Naive thymus-derived CD8-positive, alpha-beta T cell (primary cell): ENCODE measurements at places on chromosomes 11 and 22. TPM values are rescaled to one million over a fixed set of nuclear protein-coding genes. Genes with fewer than 3 reads are reported as not detected.

GRCh38 chr11:109819410-109819809, 273.8 kb upstream of the ZC3H12C start:
- H3K27ac ChIP-seq: no peak overlapping the region
- H3K36me3 ChIP-seq: no peaks in the 10 kb centered on the region
- H3K4me1 ChIP-seq: peaks cover 6% of the 10 kb centered on the region
- H3K4me3 ChIP-seq: no peak overlapping the region

DNA sequence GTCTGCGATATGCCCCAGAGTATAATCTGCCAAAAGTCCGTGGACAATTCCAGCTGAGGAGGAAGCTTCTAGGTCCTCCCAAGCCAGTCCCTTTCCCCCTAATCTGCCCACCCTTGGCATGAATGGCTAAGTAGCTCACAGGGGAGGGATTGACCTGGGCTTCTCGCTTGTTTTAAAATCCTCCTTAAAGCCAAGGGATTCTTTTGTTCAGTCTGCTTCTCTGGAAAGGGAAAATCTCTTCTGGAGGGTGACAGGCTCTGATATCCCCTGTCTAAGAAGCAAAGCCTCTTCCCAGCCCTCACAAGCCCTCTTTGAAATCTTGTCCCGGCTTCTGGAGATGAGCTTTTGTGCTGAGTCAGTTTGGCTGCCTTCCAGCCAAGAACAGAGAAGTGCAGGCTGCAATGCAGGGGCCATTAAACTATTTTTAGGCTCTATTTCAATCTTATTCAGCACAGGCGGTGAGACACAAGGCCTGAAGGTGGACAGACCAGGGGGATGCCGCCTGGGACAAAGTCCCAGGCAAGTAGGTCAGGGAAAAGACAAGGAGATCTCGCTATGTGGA, 23.9 kb downstream of the NEFH start:
- no peaks in the 10 kb centered on the region for H3K27me3 ChIP-seq
- no peak overlapping the region for H3K27ac ChIP-seq
- peaks cover 8% of the 10 kb centered on the region for H3K36me3 ChIP-seq
- DNase-seq: no peak
- H3K4me1 ChIP-seq: no peaks in the 10 kb centered on the region

DNA sequence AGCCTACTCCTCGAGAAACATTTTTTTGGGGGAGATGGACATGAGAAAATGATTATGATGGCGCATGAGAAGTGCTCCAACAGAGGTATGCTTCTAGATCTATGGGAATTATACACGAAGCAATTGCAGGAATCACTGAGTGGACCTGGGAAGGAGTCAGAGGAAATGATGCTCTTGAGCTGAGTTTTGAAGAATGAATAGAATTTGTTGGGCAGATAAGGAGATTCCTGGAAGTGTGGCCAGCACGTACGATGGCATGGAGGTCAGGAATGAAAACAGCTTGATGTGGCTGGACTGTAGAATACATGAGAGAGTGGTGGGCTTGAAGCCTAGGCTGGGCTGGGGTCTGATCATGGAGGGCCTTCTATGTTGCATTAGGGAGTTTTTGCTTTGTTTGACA, 31.7 kb downstream of the ADAMTS15 start:
- H3K36me3 ChIP-seq: no peaks in the 10 kb centered on the region
- H3K4me3 ChIP-seq: no peak overlapping the region
- H3K4me1 ChIP-seq: no peaks in the 10 kb centered on the region
- no peaks in the 10 kb centered on the region for H3K27me3 ChIP-seq
- H3K27ac ChIP-seq: no peak overlapping the region

DNA sequence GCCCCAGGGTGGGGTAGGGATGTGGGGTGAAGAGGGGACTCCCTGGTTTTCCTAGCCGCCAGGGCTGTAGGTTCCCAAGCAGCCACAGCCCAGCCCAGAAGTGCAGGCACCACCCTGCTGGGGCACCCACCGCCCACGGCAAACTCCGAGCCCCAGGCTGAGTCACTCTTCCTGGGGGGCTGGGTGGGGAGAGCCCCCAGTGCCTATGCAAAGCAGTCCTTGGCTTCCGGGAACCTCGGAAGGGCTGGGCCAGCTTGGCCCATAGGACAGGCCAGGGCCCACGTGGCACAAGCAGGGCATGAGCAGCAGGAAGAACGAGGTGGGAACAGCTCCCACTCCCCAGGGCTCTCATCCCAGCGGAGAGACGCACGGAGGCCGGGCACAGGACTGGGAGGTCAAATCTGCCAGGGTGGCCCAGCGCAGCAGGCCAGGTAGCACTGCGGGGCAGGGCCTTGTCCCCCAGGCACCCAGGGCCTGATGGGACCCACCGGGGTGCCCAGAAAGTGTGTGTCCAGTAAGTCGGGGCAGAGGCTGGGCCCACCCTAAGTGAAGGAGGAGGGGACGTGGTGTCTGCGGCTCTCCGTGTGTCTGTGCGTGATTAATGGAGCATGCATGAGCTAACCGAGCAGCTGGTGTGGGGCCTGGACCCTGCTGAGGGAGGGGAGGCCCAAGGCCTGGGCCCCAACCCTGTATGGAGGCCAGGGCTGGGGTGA, 4.6 kb upstream of the IL17REL start:
- H3K4me1 ChIP-seq: peaks cover 13% of the 10 kb centered on the region
- peaks cover under 1% of the 10 kb centered on the region for H3K27me3 ChIP-seq
- H3K4me3 ChIP-seq: peak overlapping the region; percentile 26
- no peaks in the 10 kb centered on the region for H3K36me3 ChIP-seq
- no peak for DNase-seq

GRCh38 chr22:22692707-22693530, 48.5 kb downstream of the GGTLC2 start:
- no peak overlapping the region for H3K27ac ChIP-seq
- no peaks in the 10 kb centered on the region for H3K36me3 ChIP-seq
- H3K4me1 ChIP-seq: peaks cover 2% of the 10 kb centered on the region
- H3K27me3 ChIP-seq: peaks cover 2% of the 10 kb centered on the region

The MPST gene
- polyA plus RNA-seq: 9.7 TPM

- peaks cover 30% of the 10 kb centered on the region for H3K4me1 ChIP-seq
- no peaks in the 10 kb centered on the region for H3K36me3 ChIP-seq
- H3K27me3 ChIP-seq: no peaks in the 10 kb centered on the region
- peak overlapping the region; percentile 48 for H3K27ac ChIP-seq
- peak overlapping the region; percentile 23 for H3K4me3 ChIP-seq
- no peak for DNase-seq
These were observed 12.9 kb downstream of the STARD10 start for GRCh38 chr11:72781063-72781312.

GRCh38 chr11:122807731-122808477, 30.4 kb upstream of the CRTAM start:
- no peak overlapping the region for H3K4me3 ChIP-seq
- no peak for DNase-seq
- no peaks in the 10 kb centered on the region for H3K27me3 ChIP-seq
- peaks cover 76% of the 10 kb centered on the region for H3K4me1 ChIP-seq
- peaks cover 60% of the 10 kb centered on the region for H3K36me3 ChIP-seq

The TMEM191C gene
- 1.0 TPM for polyA plus RNA-seq

The INTS4 gene
- 36.1 TPM for polyA plus RNA-seq

The SYT7 gene
- not detected for polyA plus RNA-seq

The MN1 gene
- 0.10 TPM for polyA plus RNA-seq

The ISX gene
- polyA plus RNA-seq: not detected

The SLC25A18 gene
- polyA plus RNA-seq: not detected

DNA sequence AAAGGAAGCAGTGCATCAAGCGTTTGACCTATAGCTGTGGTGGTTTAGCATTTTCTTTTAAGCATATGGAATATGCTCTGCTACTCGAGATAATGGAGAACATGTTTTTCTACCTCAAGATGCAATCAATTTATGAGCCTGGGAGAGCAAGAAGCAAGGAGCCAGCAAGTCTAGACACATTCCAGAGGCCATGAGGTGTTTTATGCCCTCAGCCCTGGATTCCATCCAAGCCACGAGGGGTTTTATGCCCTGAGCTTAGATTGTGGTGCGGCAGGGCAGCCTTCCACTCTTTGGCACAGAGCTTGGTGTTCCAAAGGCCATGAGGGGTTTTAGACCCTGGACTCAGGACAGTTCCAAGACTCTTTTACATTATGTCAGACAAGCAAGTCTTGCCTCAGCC, 11.7 kb upstream of the DNAJB13 start:
- H3K4me3 ChIP-seq: no peak overlapping the region
- no peaks in the 10 kb centered on the region for H3K4me1 ChIP-seq
- no peak for DNase-seq
- peaks cover 9% of the 10 kb centered on the region for H3K36me3 ChIP-seq
- H3K27me3 ChIP-seq: no peaks in the 10 kb centered on the region
- H3K27ac ChIP-seq: no peak overlapping the region

The SCGB2A2 gene
- not detected for polyA plus RNA-seq
